Activated gamma-delta T cell (primary cell): ENCODE measurements at places on chromosomes 2 and 18.

GRCh38 chr2:241109210-241110088 is 7.4 kb upstream of the MTERF4 start:
- no peak for DNase-seq

- no peak for DNase-seq
Observed at GRCh38 chr2:44186810-44187209, 18.1 kb downstream of the PPM1B start.

GRCh38 chr2:27147935-27148334 is 869 bp upstream of the TCF23 start:
- DNase-seq = no peak

GRCh38 chr2:39640107-39640506 is 25.6 kb upstream of the TMEM178A start:
- DNase-seq = no peak

- DNase-seq = no peak
Observed at GRCh38 chr2:9799011-9799596, 44.2 kb upstream of the TAF1B start.

GRCh38 chr2:239880396-239880795 is 144.7 kb downstream of the NDUFA10 start:
- DNase-seq = no peak

DNA sequence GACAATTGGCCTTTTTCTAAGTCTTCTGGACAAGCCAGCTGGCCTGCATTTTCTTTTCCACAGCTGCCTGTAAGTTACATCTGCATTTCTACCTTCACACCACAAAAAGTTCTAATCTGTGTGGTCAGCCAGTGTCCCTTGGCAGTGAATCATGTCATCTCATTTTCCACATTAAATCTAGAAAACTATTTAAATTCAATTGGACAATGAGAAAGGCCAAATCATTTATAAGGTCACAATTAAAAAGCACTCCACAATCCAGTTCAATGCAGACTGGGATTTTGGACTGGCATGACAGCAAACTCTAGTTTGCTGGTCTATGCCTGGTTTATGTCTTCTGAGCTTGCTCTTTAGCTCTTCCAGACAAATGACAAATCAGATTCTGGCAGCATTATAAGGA is 494.2 kb upstream of the SPHKAP start:
- DNase-seq = no peak

- DNase-seq = no peak
Observed at GRCh38 chr2:241905716-241906377, 36.3 kb downstream of the RTP5 start.

- no peak for DNase-seq
Observed at GRCh38 chr2:239674981-239675825, 274.4 kb upstream of the HDAC4 start.

- no peak for DNase-seq
Observed at GRCh38 chr2:200454927-200455801, 54.7 kb downstream of the KCTD18 start.

- DNase-seq = no peak
Observed at GRCh38 chr2:224319750-224320149, 82.2 kb downstream of the FAM124B start.

DNA sequence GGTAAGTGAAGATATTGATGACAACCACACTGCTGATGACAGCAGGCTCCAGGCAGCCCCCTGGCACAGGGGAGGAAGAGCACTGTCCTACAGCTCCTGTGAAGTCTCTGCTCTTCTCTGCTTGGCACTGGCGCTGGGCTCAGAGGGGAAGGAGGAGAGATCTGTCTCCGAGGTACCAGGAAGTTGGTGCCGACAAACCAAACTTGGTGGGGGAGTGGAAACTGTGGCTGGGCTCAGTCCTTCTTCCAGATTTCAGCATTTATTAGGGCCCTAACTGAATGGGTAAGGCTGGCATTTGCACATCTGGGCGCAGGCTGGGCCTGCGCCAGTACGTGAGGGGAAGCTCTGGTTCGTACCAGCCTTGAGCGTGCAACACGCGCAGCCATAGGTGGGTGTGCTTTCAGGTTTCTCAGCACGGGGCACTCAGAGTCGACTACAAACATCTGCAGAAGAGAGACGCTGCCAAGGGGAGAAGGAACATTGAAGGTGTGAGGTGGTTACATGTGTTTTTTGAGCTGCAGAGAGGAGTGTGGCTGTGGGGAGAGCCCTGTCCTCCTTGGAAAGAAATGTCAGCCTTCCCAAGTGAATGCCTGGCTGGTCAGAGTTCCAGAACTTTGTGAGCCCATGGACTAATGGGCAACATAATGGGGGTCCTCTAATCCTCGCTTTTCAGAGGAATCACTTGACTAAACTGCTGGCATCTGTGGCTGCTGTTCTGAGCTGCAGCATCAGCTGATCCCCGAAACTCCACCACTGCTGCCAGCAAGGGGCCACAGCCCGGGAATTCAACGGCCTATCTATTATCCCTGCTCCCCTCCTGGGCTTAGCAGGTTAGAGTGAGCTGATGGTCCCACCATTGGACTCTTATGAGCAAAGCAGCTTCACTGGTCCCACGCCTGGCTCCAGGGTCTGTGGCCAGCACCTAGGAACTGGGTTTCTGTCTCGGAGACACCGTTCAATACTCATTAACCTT is 55.2 kb upstream of the SEMA4C start:
- no peak for DNase-seq

DNA sequence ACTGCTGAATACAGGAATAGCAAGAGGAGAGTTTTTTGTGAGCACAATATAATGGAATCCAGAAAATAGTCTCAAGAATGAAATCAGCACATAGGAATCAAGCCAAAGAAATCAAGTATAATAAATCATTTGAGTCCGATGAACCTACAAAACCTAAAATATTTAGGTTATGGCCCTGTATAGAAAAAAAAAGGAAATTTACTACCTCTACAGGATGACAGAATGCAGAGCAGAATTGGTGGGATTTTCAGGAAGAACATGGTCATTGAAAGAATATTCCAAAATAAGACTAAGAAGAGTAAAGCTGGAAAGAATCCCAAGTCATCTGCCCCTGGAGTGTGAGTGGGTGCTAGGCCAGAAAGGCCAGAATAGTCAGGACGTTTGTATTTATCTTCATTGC is 1041.2 kb upstream of the CDH2 start:
- no peak for DNase-seq

DNA sequence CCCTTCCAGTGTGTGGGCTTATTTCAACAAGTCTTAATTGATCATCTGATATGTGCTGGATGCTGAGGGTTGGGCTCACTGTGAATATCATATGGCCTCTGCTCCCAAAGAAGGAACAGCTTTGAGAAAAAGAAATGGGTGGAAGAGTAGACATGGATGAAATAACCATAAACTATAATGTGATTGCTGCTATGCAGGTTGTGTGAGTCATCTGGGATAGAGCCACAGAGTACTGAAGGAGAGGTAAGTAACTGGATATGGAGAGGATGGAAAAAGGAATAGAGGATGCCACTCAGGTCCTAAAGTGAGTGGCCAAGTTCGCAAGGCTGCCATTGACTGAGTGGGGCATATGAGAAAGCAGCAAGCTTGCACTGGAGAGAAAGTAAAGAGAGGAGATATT is 8.7 kb upstream of the DSG2 start:
- no peak for DNase-seq

- no peak for DNase-seq
Observed at GRCh38 chr2:12488352-12489318, 228.1 kb upstream of the TRIB2 start.

- no peak for DNase-seq
Observed at GRCh38 chr2:223762853-223763252, 74.5 kb downstream of the AP1S3 start.

GRCh38 chr18:13793819-13794218 is 30.1 kb upstream of the MC5R start:
- no peak for DNase-seq

- no peak for DNase-seq
Observed at GRCh38 chr2:173865971-173866873, 99.0 kb downstream of the SP3 start.

DNA sequence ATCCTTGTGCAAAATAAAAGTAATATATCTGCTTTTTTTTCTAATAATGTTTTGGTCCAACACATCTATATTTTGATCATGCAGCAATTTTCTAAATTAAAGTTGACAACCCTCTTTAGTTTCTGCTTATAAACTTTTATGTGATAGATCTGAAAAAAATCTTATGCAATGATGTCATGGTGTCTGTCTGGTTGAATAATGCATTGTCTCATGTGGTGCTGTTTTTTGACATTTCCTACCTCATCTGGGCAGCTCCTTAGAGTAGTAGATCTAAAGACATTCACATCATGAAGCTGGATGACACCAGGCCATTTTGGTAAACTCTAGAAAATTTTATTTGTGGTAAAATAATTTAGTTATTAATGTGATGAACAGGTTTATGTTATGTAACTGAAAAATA is 106.8 kb upstream of the FN1 start:
- no peak for DNase-seq

GRCh38 chr2:165192729-165193128 is 11.1 kb downstream of the SCN3A start:
- no peak for DNase-seq
